ENCODE measurements at places on chromosomes 2 and 18. TPM values are rescaled to one million over a fixed set of nuclear protein-coding genes. Genes with fewer than 3 reads are reported as not detected.

GCG gene
- total RNA-seq = not detected

CXCR1 gene
- total RNA-seq = not detected

MAP3K2 gene
- total RNA-seq = 41.7 TPM

- no peak for DNase-seq
These were observed 33.9 kb downstream of the TMEM18 start for GRCh38 chr2:643334-643733.

DNA sequence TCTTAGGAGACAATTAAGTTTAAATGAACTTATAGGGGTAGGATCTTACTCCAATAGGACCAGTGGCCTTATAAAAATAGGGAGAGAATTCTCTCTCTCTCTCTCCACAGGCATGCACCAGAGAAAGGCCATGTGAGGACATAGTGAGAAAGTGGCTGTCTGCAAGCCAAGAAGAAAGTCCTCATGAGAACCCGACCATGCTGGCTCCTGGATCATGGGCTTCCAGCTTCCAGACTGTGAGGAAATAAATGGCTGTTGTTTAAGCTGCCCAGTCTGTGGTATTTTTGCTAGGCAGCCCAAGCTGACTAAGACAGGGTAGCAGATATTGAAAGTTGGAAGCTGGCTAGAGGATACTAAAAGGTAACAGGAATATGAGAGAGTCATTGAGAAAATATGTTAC is 454.0 kb downstream of the NBAS start:
- no peak for DNase-seq

GRCh38 chr2:118000041-118000440 is 13.8 kb downstream of the CCDC93 start:
- no peak for DNase-seq

DNA sequence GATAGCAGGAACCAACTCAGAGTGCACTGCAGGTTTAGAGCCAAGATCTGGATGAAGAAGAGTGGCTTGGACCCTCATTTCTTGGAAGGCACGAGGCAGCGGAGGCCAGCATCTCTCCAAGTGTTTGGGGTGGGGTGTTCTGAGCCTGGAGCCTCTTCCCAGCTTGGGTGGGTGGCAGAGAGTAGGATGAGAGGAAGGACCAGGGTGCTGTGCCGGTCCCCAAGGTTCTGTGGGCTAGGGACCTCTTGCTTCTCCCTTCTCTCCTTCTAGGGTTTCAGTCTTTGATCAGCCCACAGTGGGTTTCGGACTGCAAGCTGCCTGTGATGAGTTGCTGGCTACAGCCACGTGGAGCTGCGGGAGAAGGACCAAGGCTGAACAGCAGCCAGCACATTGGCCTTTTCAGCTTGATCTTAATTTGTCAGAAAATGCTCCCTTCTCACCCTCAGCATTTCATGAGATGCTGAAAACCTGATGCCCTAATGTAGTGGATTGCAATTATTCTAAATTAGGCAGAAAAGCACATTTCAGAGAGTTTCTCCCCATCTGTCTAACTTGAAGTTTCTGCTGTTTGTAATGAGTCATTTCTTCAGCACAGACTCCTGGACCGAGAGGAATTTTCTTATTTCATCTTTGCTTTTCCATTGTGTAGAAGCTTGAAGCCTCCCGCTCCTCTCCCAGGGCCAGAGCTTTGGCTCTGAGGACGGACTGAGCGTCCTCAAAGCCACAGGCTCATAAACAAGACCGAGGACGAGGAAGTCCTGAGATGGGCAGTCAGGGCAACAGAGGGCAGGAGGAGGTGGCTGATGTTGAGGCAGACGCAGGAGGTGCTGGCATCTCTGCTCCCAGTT is 99.1 kb upstream of the HDAC4 start:
- no peak for DNase-seq

DNA sequence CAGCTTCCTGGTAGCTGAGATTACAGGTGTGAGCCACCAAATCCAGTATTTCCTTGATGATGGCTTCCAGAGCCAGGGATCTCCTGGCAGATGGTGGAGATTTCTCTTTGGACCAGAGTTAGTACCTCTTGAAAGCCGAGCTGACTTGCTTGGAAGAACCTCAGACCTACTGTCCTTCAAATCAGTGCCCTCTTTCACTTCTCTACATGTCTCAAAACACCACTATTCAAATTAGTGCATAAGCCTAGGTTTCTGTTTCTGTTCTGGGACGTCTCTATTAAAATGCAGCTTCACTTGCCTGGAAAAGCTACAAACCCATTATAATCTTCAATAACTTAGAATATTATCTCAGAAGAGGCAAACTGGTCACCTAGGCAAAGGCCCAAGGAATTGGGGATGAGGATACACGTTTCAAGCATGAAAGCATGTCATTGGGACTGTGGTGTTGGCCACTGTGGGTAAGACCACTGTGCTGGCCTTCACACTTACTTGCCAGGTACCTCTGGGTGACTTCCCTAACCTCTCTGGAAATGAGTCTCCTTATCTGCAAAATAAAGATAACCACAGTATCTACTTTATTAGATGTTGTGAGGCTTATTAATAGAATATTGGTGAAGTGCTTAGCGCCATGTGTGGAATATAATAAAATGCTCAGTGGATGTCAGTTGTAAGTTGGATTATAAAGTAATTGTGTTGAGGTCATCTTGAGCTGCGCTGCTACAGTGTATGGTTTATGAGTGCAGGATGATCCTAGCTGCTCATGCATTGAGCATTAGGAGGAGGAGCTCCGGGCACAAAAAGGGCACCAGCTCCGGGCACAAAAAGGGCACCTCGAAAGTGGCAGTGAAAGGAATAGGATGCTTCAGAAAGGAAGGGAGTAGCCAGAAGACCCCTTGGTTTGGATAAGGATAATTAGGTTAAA is 84.5 kb downstream of the DOCK10 start:
- no peak for DNase-seq

Data from SJSA1 (cell line).